ENCODE measurements at places on chromosomes 12 and 14.

GRCh38 chr12:3311027-3311402, 180.0 kb upstream of the PRMT8 start:
- no peak for DNase-seq

- no peak for DNase-seq
Observed at GRCh38 chr12:125222876-125223275, 157.6 kb downstream of the AACS start.

- no peak for DNase-seq
Observed at GRCh38 chr12:77236066-77236465, 170.7 kb upstream of the E2F7 start.

- peak; percentile 91 for DNase-seq
Observed at GRCh38 chr14:35404449-35405303, at the start of gene NFKBIA. Gene NFKBIA (minus strand): TSS chr14:35404749. CDS start chr14:35404644, 105 bp downstream.

- DNase-seq = no peak
Observed at GRCh38 chr12:93853698-93854478, 176.7 kb downstream of the CRADD start.

GRCh38 chr12:111728795-111729194, 37.9 kb upstream of the ALDH2 start:
- no peak for DNase-seq

GRCh38 chr12:124560146-124560890, 7.1 kb downstream of the NCOR2 start:
- no peak for DNase-seq

DNA sequence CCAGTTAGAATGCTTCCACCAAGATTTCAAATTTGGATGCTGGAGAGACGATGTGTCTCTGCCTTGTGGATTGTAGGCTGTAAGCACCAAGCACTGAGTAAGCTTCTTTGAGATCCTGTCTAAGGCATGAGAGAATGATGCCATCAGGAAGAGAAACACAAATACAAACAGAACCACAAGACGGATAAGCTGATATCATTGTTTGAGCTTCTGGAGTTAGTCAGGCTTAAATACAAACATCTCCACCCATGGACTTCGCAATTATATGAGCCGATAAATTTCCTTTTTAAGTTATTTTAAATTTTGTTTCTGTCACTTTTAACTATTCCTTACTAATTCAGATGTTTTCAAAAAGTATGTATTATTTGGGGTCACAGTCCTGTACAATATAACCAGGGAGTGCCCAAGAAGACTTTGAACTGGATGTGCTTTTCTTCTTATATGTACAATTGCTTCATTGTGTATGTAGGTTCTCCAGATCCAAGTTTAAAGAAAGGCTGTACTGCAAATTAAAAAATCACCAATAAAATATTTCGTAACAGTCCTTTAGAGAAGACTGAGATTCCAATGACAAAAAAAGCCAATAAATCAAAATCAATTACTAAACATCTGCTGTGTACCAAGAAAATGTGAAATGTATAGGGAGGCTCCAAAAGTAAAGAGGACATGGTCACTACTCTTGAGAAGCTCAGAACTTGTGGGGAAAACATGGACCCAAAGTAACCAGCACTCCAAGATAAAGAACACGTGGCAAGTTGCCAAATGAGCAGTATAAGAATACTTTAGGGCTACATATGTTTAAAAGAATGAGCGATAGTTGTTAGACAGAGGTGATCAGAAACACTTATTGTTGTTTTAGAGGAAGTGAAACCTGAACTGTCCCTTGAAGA, 274.1 kb downstream of the ADAMTS20 start:
- DNase-seq = no peak

- DNase-seq = no peak
Observed at GRCh38 chr12:28882444-28882843, 266.6 kb upstream of the FAR2 start.

DNA sequence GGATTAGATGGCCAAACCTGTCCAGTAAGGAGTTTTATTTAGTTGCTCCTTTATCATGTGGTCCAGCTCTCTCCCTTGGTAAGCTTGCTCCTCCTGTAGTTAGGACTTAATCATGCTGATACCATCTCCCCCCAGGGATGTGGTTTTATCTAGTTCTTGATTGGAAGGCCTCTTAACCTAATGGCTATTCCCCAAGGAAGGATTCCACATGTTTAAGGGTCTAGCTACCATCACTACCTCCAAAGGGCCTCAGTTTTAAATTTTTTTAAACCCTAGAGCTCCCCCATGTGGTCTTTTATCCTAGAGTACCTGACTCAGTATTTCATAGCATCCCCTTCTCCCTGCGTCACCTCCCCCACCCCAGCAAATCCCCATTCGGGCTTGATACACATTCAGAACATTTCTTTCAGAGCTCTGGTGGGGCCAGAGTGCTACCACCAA, 22.5 kb downstream of the MAP3K12 start:
- DNase-seq = no peak

DNA sequence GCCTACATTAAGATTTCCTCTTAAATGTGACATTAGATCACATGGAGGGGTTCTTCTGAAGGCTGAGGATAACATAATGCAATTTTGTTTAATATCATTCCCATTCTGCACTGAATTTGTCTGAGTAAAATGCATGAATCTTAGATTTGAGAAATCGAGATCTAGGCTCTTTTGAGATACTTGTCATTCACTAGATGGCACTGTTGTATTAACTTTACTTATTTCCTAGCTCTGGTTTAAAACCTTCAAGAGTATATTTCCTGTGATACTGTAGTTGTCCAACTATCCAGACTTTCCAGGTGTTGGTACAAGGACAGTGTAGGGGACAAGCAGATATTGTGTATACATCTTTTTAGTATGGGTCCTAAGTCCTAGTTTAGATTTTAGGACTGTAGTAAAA, 91.7 kb upstream of the SEL1L start:
- DNase-seq = no peak

GRCh38 chr14:78509516-78509915, 339.3 kb downstream of the NRXN3 start:
- no peak for DNase-seq

DNA sequence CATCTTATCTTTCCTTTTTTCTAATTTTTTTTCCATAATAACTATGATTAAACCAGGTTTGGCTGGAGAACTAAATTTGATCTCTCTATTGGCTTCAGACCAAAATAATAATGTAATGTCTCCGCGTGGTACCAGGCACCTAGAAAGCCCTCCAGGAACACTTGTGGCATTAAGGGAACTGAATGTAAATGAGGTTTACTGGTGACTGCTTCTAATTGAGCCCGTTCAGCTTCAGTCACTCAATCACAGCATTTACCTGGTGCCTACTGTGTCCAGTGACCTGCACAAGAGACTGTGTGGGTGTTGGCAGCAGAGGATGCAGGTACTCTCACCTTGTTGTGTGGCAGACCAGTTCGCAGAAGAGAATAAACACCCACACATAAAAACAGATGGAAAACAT, 302.5 kb downstream of the DPF3 start:
- no peak for DNase-seq

DNA sequence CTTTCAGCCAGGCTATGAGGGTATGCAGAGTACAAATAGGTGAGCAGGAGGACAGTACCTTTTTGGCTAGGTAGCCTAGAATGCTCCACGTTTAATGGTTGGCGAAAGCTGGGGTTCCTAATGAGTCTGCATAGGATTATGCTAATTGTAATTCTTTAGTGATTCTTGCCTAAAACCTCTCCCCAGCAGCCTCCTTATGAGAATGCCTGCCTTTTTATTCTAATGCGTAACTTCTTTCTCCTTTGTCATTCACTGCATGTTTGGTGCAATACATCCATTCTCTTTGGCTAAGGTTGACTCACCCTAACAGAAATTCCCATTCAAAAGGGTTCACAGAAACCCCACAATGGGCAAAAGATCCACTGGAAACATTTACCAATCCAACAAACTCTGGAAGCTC, 752.2 kb downstream of the FSCB start:
- DNase-seq = no peak

GRCh38 chr12:31018106-31018789, 55.4 kb upstream of the DDX11 start:
- no peak for DNase-seq

- no peak for DNase-seq
Observed at GRCh38 chr12:15982071-15982470, 70.9 kb downstream of the DERA start.

DNA sequence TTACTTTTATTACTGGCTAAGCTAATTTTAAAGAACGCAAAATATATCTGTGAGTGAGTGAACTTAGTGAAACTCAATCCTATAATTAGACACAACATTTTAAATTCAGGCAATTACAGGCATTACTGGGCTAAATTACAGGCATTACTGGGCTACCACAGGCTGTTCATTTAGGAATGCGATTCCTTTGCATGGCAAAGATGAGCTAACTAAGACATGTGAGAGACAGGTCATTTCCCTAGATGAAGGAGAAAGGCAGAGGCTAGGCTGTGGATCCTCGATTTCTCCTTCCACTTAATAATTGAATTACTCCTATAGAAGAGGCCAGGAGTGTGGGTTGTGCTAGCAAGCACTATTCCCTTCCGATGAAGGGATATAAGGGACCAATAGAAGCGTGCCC, 429.4 kb upstream of the LMO3 start:
- no peak for DNase-seq

GRCh38 chr14:21107283-21107800, 6.5 kb downstream of the TMEM253 start:
- no peak for DNase-seq

DNA sequence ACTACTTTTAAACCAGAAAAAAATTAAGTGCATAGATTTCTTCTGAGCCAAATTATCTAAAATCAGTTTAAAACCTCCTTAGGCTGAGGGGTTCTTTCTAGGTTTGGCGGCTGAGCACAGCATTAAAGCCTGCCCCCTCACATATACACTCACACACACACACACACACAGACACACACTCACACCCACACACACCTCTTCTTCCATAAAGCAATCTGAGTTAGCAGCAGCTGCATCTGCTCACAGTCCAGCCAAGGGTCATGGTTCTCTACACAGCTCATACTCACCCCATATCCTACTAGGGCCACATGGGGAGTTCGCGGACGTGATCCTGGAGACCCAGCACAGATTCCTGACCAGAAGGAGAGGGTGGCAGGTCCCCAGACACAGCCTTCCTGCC, 12.4 kb downstream of the SYNDIG1L start:
- no peak for DNase-seq

- no peak for DNase-seq
Observed at GRCh38 chr12:67690656-67691055, 42.1 kb downstream of the DYRK2 start.

- no peak for DNase-seq
Observed at GRCh38 chr12:119621878-119622277, 28.3 kb downstream of the TMEM233 start.

- DNase-seq = no peak
Observed at GRCh38 chr14:37124614-37125013, 47.8 kb downstream of the SLC25A21 start.

- DNase-seq = peak; percentile 22
Observed at GRCh38 chr14:96592591-96593386, 90.6 kb downstream of the PAPOLA start.

DNA sequence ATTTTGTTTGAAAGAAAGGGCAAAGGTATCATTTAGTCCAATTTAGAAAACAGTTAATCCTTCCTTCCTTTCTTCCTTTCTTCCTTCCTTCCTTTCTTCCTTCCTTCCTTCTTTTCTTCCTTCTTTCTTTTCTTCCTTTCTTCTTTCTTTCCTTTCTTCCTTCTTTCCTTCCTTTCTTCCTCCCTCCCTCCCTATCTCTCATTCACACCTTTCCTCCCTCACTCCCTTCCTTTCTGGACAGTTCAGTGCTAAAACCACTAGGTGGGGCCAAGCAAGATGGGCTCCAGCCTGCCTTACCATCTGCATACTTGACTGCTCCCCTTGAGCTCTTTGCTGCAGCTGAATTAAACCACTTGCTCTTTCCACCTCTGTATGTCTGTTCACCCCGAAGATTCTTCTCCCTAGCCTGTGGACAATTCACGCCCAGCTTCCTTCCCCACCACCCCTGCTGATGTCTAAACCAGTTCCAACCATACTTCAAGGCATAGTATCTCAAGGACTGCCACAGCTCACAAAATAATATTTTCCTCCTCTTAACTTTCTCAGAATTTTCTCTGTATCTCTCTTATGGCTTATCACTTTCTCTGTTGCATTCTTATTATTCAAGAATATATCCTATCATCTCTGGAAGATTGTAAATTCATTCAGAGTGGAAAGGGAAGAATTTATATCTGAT, 78.0 kb downstream of the DBX2 start:
- no peak for DNase-seq

DNA sequence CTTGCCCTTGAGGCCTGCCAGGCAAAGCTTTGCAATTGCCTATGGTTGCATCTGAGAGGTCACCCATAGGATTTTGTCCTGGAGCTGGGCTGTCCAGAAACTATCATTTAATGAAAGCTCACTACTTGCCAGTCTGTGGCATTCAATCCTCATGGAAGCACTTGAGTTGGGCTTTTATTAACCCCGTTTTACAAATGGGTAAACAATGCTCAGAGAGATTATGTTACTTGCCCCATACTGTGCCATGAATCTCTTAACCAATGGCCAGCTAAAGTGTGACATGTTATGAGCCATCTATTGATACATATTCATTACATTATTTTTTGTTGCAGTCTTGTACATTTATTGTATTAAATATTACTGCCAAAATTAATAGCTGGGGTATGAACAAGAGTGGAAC, 35.9 kb downstream of the PDZRN4 start:
- DNase-seq = no peak

DNA sequence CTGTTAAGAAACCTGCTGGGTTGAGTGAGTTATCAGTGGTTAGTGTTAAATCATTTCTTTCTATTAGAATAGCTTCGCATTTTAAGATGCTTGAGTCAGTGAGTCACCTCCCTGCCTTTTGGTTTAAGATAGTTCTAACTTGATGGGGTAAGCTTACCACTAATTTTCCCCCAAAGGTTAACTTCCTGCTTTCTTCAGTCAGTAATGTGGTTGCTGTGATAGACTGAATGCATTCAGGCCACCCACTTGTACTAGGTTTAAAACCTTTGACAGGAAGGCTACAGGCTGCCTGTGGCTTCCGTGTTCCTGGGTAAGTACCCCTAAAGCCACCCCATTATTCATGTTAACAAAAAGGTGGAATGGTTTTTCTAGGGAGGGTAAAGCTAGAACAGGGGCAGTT, 25.3 kb downstream of the CLEC2A start:
- peak; percentile 11 for DNase-seq

DNA sequence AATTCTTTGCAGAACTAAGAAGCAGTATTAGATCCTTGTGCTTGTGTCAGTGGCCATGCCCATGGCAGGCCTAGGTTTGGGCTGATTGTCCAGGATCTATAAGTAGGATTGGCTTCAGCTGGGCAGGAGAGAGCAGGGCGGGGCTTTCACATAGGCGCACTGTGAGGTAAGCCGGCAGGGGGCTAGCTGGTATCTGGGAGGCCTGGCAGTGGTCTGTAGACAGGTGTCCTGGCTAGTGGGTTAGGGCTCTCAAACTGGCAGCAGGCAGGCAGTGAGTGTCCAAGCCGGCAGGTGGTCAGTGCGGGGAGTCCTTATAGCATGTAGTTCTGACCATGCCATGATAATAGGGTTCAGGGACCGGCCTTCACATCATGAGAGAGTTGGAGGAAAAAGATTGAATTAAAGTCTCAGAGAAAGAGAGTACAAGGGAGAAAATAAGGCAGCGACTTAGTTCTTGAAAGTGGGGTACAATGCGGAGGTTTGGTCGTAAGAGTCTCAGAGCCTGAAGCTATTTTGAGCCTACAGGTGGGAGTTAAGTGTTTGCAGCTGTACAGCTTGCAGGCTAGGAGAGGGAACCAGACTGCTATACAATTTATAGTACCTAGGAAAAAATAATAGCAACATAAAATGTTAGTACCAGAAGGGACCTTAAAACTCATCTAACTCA, 137.4 kb downstream of the TPH2 start:
- no peak for DNase-seq

All from stimulated activated CD4-positive, alpha-beta T cell treated with anti-CD3 and anti-CD28 coated beads, TNF-alpha, amount 100 ng/mL, for 24 hours (primary cell).